ENCODE measurements at places on chromosomes 4 and X.

DNA sequence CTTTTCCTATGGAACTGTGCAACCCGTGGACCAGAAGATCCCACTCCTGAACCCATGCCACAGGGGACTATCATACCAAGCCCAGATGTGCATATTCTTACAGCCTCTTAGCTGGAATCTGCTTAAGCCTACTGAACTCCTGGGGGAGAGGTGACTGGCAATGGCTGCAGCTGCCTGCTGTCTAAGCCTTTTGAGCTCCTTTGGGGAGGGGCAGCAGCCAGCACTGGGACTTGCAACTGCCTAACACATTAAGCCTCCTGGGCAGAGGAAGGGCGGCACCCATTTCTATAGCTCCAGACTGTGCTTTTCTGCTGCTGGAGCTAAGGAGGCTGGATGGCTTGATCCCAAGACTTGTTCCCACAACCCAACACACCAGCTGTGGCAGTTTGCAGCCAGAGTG lies 117.9 kb upstream of the VEGFC start:
- DNase-seq = no peak

GRCh38 chrX:129749069-129749468 lies 10.3 kb downstream of the XPNPEP2 start:
- no peak for DNase-seq

DNA sequence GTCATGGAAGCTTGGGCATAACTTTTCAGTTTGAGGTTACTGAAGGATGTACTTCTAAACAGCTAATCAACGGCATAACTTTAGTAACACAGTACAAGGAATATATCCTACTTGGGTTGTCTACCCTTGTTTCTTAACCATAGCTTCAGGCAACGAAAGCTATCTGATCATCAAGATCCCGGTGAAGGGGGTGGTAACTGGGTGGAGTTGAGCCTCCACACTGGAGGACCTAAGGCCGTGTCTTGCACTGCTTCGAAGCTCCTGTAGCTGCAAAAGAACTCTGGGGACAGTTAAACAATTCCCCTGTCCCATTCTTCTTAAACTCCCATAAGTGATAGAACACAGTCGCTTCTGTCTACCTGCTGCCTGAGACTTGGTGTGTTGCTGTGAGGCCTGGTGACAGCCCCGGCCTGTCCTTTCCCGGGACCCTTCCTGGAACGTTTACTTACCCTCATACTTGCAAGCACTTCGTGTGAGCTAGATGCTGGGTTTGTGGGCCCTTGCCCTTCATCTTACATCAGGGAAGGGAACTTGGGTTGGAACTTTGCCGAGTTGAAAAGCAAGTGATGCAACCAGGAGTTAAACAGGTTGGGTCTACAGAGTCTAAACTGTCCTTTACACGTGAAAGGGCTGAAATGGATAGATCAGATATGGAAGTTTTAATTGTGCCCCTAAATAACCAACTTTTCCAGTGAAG lies 5.8 kb upstream of the WDR1 start:
- DNase-seq = no peak

- no peak for DNase-seq
Observed at GRCh38 chrX:147910607-147911006, 1.1 kb upstream of the FMR1 start.

DNA sequence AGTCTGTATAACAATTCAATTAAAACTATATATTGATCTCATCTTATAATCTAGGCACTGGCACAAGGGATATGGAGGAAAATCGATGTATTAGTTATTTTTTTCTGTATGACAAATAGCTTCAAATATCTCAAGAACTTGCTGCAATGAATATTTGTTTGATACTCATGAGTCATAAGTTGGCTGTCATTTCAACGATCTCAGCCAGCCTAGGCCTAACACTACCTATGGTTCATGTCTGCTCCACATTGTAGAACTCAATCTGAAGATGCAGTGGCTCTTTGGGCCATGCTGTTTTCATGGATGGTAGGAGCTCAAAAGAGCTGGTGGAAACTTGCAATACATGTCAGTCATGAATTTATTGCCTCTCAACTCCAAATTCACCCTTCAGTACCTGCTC lies 44.7 kb downstream of the MAGEB17 start:
- no peak for DNase-seq

DNA sequence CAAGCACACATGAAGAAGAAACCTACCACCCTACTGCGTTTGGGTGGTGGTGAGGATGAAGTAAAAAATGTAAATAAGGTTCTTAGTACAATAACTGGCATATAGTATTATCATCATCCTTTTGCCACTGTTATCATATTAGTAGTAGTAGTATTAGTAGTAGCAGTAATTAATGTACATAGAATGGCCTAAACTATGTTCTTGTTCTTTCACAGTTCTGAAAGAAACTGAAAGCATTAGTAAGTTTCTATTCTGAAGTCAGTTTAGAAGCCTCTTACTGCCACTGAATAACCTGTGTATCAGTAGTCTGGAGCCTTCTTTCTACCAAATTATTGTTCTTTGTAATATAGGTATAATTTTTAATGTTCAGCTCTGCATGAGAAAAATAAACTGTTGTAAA lies 21.0 kb downstream of the COL4A6 start:
- DNase-seq = no peak

- DNase-seq = no peak
Observed at GRCh38 chr4:185090592-185090991, 52.5 kb upstream of the SLC25A4 start.

DNA sequence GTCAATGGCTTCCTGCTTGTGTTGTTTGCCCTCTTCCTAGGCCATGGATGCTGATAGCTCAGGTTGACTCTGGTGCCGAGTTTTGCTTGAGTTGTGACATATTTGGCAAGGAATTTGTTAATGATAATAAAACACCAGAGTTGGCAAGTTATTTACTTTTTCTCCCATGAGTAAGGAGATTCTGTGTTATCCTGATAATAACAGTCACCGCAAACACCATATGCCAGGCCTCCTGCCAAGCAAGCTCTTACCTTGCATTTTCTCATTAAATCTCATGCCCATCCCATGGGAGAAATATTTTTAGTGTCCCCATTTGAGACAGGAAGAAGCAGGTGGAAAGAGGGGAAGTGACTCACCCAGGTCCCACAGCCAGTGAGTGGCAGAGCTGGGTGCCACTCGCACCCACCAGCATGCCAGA lies 67.4 kb upstream of the CLCN4 start:
- no peak for DNase-seq

DNA sequence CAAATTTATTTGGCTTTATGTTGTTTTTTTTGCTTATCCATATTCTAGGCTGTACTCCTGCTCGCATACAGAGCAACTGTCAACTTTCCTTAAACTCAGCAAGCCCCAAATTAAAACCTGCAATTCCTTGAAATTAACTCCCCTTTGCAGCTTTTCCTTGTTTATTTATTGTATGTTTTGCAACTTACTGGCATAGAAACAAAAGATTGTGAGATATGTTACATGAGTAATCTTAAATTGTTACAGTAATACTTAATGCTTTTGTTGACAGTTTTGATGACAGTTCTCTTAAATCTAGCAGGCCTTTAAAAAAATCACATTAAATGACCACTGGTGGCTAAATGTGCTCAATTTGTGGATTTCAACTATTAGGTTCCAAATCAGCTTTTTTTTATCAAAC lies 4.5 kb downstream of the DDX3X start:
- DNase-seq = no peak

DNA sequence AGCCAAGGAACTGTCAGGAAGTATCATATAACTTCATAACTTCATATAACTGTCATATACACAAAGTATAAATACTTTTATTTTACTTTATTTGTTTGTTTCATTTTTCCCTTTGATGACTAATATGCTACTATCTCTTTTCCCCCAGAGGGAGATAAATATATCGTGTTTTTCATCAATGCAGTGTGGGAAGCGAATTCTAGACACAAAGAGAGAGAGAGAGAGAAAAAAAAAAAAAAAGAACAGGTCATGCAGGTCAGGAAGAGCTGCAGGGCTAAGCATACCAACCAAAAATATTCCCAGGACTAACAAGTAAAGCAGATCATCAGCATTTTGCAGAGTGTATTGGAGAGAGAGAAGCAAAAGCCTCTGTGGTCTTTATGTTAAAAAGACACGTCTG lies 1849.2 kb downstream of the STIM2 start:
- no peak for DNase-seq

GRCh38 chr4:5894266-5894665 lies 1.4 kb upstream of the CRMP1 start:
- DNase-seq = no peak

DNA sequence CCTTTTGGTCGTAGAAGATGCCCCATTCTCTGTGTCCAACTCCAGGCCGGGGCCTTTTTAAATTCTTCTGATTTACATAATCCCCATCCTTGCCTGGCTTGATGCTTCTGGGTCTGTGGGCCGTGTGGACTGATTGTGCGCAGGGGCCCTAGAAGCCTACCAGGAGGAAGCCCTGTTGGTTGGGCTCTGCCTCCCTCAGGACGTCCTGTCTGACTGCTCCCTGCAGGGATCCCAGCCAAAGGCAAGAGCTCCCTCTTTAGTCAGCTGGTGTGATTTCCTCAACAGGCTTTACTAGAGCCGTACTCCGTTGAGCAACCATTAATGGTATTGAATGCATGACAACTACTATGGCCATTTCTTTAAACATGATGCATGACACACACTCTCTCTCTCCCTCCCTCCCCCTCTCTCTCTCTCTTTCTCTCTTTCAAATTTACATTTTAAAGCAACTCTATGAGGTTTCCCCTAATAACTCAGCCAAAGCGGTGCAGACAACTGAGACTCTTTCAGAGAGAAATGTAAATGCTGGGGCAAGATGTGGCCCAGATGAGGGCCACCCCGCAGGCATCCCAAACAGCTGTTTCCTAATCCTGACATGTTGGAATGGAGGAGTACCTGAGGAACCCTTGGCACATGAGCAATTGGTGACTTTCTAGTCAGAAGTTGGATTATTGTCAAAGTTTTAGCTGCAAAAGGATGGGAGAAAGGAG lies 117.3 kb downstream of the DRD5 start:
- peak; percentile 57 for DNase-seq

DNA sequence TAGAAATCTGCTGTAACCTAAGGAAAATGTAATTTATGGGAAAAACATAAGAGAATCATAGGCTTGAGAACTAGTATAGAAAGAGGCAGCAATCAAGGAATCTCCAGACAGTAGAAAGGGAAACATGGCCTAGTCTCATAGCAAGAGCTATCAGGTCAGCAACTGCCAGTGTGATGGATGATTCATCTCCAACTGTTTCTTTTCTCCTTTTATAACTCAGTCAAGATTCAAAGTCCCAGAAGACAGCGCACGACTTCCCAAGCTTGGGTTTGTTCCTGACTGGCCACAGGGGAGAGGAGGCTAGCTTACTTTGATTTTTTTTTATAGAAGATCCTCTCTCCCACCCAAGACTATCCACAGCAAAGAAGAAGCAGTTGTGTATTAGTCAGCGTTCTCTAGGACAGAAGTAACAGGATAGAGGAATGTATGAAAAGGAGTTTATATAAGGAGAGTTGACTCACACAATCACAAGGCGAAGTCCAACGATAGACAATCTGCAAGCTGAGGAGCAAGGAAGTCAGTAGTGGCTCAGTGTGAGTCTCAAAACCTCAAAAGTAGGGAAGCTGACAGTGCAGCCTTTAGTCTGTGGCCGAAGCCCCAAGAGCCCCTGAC lies 181.5 kb downstream of the GC start:
- DNase-seq = no peak

DNA sequence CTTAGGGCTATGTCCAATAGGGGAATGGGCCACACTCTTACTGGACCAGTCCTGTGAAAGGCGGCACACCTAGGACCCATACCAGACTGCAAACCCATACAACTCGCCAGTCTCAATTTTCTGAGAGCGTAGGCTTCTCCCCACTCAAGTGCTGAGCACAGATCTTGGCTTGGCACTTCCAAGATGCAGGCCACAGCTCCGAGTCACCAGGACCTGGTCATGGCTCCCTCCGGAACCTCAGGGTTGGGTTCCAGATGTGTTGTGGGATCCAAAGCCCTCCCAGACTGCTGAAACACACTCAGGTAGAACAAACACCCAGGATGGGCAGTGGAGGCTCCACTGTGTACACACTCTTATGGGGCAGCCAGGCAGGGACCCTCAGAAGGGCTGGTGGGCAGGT lies 103.3 kb downstream of the TMEM144 start:
- no peak for DNase-seq

GRCh38 chr4:91746551-91746950 lies 557.2 kb upstream of the GRID2 start:
- DNase-seq = no peak

DNA sequence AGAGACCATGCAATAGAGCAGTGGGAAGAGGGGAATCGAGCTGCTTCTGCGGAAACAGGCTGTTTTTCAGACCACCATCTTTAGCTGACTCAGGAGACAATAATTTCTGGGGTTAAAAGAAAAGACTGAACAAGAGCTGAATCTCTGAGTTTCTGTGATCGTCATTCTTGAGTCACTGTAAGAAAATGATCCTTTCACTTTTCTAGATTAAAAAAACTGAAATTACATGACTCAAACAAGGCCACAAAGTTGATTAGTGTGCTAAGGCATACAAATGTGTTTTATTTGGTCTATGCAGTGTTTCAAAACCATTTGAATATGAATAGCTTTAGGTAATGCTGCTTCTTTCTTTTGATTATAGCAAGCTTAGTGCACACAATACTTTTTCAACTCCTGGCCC lies 194.4 kb upstream of the RPL34 start:
- DNase-seq = no peak

DNA sequence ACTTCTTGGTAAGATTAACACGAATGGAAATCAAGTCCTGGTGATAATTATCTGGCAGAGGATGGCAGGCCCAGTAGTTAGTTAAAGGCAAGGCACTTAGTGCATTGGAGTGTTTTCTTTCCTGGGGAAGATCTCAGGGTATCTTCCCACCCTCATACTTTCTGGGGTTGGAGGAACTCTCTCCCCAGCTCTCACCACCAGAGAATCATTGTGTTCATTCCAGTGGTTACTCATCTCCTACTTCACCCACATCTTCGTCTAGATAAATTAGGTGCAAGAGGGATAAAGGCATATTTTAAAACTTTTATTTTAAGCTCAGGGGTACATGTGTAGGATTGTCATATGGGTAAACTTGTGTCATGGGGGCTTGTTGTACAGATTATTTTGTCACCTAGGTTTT lies 67.5 kb upstream of the SH3RF1 start:
- DNase-seq = no peak

DNA sequence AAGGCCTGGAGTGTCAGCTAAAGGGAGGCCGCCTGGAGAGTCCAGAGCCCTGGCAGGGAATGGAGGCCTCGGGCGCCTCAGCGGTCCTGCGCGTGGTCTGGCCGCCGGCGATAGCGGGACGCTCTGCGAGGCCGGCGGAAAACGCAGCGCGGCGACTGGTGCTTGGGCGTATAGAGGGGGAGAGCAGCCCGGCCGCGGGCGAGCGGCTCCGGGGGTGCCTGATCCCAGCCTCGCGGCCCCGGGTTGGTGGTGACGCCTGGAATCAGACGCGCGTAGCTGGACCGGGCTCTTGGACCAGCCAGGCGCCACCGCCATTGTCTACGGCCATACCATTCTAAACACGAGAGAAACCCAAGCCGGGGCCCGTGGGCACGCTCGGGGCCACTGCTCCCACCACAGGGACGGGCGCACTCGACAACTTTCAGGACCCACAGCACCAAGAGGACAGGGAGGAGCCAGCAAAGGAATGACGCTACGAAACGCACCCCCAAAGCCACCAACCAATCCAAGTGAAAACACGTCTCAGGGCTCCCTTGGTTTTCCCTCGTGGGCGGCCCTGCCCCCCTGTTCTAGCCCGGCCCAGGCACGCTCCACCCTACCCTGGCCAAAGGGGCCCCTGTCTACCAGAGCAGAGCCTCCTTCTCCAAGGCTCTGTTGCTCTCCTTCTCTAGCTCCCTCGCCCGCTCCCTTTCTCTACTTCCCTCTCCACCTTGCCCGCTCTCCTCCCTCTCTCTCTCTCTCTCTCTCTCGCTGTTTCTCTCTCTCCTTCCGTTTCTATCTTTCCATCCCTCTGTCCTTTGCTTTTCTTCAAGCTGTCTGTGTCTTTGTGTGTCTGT lies 7.8 kb downstream of the FRG2 start:
- no peak for DNase-seq
